ENCODE measurements at places on chromosomes 6 and 20. TPM values are rescaled to one million over a fixed set of nuclear protein-coding genes. Genes with fewer than 3 reads are reported as not detected.

RNGTT gene
- 4.5 TPM for polyA plus RNA-seq

MCM3 gene
- 9.7 TPM for polyA plus RNA-seq

STX11 gene
- 9.0 TPM for polyA plus RNA-seq

CCDC170 gene
- polyA plus RNA-seq: 0.13 TPM

TOMM34 gene
- 3.4 TPM for polyA plus RNA-seq

BPIFA3 gene
- not detected for polyA plus RNA-seq

CDH4 gene
- not detected for polyA plus RNA-seq

GRCh38 chr20:36461600-36462439 is 79.5 kb upstream of the MYL9 start:
- DNase-seq: peak; percentile 74

GRCh38 chr6:33577718-33578117 is 2.4 kb downstream of the BAK1 start:
- DNase-seq: no peak

DNA sequence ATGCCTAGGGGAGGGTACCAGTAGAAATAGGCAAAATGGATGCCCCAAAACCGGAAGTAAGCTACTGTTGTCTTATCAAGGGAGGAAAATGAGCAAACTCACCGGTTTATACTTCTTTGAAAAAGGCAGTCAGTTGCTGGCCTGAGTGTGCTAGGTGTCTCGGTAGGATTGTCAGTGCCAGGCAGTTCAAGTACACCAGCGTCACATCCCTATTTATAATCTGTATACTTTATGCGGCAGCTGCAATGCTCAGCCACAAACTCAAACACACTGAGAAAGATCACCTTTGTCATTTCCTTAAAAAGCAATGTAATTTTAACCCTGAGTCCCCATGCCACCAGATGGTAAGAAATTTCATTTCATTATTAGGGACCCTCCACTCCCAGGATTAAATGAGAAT is 196.2 kb downstream of the EYA2 start:
- DNase-seq: no peak

DNA sequence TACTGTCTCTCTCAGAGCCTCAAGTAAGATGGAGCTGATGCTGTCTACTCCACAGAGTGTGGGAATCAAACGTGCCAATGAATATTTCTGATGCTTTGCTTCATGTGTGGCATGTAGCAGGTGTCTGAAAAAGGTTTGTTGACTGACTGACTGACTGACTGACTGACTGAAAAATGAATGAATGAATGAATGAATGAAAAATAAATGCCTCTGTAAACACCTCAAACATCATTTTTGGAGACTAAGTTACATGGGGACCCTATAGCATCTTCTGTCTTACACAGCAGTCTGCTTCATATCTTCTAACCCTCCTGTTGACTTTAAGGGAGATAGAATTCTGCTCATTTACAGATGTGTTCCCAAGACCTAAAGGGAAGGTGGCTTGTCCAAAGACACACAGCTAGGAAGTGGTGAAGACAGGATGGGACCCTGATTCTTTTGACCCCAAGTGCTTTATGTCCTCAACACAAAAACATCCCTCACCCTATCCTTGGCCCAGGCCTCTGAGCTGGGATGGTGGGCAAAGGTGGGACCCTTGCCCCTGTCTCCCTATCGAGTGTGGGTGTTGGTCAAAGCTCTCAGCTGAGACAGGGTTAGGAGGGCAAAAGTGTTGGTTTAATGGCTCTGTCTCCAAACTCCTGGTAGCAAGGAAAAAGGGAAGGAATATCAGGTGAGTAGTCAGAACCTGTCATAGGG is 104.4 kb downstream of the TOX2 start:
- no peak for DNase-seq

DNA sequence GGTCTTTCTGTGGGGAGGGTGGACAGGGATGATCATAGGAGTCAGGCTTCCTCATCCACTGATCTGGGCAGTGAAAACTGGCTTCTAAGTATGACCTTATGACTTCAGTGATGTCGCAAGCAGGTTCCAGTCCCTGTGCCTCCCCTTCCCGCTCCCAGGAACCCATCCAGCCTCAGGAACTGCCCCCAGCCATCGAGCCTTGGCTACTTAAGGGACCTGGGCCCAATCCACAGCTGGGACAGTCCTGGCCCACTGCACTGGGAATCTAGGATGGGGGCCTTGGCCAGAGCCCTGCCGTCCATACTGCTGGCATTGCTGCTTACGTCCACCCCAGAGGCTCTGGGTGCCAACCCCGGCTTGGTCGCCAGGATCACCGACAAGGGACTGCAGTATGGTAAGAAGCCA is at the start of gene LBP:
TSS of gene LBP (plus strand) at position 236 of the 405 bp plus-strand sequence. CDS start at position 271, 35 bp downstream.
- DNase-seq: no peak

DNA sequence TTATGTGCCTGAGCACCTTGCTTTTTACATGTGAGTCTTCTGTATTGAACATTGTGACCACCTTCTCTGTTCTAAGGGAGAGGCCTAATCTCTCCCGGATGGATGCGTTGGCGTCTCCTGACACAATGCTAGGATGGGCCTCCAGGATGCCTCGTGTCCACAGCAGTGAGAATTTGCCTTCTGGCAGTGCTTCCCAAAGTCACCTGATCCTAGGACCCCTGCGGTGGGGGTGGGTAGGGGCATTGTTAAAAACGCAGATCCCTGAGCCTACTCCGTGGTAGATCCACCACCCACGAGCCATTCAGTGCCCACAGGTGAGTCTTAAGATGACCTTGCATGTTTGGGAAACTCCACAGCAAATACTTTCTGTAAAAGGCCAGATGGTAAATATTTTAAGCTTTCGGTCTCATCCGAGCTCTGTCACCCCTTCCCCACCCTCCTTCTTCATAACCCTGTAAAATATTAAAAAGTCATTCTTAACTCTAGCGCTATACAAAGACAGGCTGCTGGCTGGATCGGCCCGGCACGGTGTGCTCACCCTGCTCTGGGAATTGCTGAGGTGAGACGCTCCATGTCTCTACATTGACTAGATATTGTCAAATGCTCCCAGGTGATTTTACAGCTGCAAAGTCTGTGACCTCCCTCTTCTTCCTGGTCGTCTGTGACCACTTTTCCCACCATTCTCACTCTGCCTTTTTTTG is 106.7 kb upstream of the IYD start:
- DNase-seq: no peak

GRCh38 chr6:113651120-113651519 is 206.0 kb upstream of the MARCKS start:
- DNase-seq: peak; percentile 78

DNA sequence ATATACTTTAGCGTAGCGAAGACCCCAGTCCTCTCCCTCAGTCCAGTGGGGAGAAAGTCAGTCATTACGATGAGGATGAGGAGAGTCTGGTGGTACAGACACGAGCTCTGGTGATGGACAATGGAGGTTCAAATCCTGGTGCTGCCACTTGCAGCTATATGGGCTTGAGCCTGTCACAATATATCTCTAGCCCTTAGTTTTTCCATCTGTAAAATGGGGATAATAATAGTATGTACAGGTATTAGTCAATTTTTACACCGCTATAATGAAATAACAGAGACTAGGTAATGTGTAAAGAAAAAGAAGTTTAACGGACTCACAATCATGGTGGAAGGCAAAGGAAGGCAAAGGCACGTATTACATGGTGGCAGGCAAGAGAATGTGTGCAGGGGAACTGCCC is 237.9 kb downstream of the BCAS1 start:
- DNase-seq: no peak

GRCh38 chr6:130975325-130975724 is 87.7 kb downstream of the EPB41L2 start:
- no peak for DNase-seq

- no peak for DNase-seq
These were observed 790 bp downstream of the TOX2 start for GRCh38 chr20:43915211-43916072.

GRCh38 chr6:21189759-21190158 is 403.8 kb upstream of the SOX4 start:
- DNase-seq: no peak

DNA sequence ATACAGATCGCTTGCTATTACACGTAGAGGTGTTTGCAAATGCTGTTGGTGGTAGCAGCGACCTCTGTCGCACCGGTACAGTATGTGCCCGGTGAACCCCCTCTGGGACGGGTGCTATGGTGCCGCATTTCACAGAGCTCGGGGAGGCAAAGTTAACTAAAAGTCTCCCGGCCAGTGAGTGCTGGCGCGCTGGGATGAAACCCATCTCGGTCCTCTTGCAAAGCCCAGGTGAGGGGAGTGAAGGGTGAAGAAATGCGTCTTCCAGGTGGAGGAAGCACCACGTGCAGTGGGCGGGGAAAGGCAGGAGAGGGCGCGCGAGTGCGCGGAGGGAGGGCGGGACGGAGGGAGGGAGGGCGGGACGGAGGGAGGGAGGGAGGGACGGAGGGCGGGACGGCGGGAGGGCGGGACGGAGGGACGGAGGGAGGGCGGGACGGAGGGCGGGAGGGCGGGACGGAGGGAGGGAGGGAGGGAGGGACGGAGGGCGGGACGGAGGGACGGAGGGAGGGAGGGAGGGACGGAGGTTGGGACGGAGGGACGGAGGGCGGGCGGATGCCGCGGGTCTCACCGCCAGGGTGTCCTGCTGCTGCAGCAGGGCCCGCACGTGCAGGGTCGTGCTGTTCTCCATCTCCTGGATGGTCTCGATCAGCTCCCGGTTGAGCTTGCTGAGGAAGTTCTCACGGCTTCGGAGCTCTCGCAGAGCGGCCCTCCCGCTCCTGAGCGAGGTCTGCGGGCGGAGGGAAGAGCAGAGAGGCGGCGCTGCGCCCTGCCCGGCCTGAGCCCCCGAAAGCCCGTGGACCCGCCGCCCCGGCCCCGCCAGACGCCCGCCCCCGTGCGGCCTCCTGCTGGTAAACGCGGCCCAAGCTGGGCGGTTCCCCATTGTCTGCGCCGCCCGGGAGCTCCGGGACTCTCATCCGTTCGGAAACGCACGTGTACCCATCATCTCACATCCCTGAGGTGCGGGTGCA is 11.7 kb downstream of the C20orf96 start:
- DNase-seq: peak; percentile 33

DNA sequence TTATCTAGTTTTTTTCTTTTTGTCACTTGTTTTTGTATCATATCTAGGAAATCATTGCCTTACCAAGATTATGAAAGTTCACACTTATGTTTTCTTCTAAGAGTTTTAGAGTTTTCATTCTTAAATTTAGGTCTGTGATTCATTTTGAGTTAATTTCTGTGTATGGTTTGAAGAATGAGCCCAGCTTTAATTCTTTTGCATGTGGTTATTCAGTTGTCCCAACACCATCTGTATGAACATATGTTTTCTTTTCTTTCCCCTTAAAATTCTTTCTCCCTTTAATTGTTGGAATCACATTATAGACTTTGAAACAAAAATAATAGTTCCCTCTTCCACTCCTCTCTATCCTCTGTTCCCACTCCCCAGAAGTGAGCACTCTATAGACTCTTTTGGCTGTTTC is 85.4 kb downstream of the SLX4IP start:
- DNase-seq: no peak

GRCh38 chr20:18705910-18706309 is 107.7 kb upstream of the SCP2D1 start:
- no peak for DNase-seq

- DNase-seq: no peak
These were observed 23.6 kb upstream of the STX16 start for GRCh38 chr20:58627212-58628072.

- no peak for DNase-seq
These were observed 89.9 kb upstream of the NEDD9 start for GRCh38 chr6:11322252-11322885.

- no peak for DNase-seq
These were observed 181.1 kb upstream of the STXBP5 start for GRCh38 chr6:147023148-147023547.

GRCh38 chr6:14276667-14277404 is 159.3 kb downstream of the CD83 start:
- no peak for DNase-seq

GRCh38 chr20:55472704-55473103 is 532.6 kb downstream of the CBLN4 start:
- DNase-seq: no peak

- no peak for DNase-seq
These were observed 83.4 kb downstream of the OPN5 start for GRCh38 chr6:47865206-47865605.

DNA sequence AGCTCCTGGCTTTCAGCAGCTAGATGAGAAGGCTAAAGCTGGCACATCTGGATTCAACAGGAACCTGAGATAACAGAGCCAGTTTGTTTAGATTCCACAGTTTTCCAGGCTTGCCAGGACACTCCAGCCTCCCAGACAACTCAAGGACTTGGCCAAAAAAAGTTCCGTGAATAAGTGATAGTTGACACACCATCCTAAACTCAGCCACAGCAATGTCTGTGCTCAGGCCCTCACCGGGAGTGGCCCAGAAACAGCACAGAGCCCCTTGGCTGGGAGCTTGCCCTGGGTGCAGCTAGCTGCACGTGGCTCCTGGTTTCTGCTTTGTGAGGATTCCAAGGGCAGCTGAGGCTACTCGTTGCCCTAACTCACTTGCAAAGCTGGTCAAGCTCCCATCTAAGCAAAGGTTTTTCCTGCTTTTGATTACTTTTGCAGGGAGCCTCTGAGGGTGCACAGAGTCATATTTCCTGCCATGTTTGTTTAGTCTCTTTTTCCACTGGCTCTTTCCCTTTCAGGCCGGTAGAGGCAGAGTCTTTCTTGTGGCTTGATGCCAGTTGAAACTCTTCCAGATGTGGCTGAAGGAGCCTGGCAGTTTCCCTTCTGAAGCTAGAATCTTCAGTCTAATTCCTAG is 118.3 kb upstream of the ECI2 start:
- DNase-seq: peak; percentile 72

DNA sequence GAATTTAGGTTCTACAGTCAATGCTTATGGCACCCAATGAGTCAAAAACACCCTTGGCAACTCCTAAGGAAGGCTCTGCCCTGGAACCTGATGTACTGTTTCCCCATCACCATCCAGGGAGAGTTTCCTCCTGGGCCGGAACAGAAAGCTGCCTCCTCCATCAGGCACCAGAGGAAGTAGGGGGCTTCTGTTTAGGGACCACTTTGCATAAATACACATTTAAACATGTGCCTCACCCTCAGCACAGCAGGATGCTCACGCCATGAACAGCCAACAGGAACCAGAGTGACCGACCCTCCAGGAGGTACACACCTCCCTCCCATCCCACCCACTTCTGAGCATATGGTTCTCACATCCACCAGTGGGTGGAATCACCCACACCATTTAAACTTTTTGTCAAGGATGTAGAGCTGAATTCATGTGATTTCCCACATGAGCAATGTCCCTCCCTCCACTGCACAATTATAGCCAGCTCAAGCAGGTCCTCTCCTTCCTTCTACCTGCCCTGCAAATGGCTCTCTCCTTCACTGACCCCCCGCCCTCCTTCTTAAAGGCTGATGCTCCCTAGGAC is 14.8 kb downstream of the DDRGK1 start:
- DNase-seq: no peak
